ENCODE measurements at places on chromosomes 1 and 21.

DNA sequence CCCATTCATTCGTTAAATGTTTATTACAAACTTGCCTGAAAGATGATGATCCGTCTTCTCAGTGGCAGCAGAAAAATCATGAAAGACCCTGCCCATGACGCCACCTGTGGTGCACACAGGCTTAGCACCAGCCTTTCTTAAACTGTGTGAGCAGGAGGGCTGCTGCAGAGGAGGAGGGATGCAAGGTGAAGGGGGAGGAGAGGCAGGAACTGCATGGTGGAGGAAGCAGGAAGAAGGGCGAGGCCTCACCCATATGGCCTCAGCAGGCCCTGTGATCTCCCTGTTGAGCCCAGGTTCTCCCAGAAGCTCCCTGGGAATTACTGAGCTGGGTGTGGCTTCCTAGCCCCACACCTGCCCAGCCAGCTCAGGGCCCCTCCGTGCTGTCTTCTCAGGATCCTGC is 25.0 kb upstream of the RD3 start:
- DNase-seq = no peak

GRCh38 chr1:117613249-117613968 is 7.6 kb downstream of the TENT5C start:
- no peak for DNase-seq

DNA sequence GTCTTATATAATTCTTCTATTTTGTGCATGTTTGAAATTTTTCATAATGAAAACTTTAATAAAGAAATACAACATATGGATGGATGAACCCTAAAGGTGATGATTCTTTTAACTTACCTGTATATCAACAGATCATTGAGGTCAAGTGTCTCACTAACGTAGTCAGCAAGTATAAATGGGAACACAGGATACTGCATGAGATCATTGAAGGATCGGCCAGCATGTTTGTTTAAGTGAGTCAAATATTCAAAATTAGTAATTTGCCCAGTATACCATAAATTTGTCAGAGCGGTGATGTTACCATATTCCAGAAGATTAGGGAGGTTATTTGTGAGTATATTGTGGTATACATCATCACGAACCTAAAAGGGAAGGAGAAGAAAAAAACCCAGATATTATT is 71.0 kb upstream of the GNG4 start:
- no peak for DNase-seq

DNA sequence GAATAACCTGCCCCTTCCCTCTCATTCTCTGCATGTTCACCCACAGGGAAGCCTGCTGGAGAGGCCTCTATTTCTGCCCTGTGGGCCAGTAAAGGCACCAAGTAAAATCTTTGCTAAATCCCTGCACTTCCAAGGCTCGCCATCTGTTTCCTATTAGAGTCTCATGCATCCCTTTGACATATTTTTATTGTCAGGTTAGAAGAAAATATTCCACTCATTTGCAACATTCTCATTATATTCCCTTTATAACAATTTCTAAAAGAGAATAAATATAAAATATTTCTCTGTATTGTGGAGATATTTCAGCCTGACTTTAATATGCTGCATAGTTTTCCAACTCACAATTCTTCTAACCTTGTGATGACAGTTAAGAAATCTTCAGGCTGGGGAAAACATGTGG is 340.4 kb upstream of the VAMP3 start:
- DNase-seq = no peak

GRCh38 chr1:50735443-50735842 is 224.6 kb downstream of the FAF1 start:
- no peak for DNase-seq

GRCh38 chr1:19454265-19455146 is 30.8 kb downstream of the CAPZB start:
- DNase-seq = no peak

Data from stimulated activated CD8-positive, alpha-beta memory T cell treated with anti-CD3 and anti-CD28 coated beads, Interleukin-12 subunit alpha, Interleukin-12 subunit beta, amount 100 ng/mL, for 4 hours (primary cell).